ENCODE measurements at places on chromosomes 2 and 18.
A peak's percentile ranks its signal among the peaks of the same experiment; 100 is the strongest.

- DNase-seq, result peak; percentile 49
Observed at GRCh38 chr2:240586919-240587800, 626 bp downstream of the CAPN10 start.

- DNase-seq, result no peak
Observed at GRCh38 chr18:69175681-69176080, 225.0 kb upstream of the DOK6 start.

DNA sequence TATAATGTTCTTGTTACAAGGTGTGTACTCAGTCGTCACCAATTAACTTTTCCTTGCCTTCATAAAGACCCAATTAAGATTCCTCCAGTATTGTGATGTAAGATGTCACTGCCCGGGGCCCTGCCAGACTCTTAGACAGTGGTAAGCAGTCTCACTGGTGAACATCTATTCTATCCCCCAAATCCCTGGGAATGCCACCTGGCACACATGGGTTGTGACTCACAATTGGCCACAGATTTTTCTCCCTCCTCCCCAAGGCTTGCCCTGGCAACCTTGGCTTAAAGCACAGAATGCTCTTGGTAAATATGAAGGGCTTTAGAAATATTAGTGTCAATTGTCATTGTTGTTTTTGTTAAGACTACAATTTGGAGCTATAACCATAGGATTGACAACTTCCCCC is 287.9 kb downstream of the ETAA1 start:
- DNase-seq, result no peak

- DNase-seq, result no peak
Observed at GRCh38 chr2:129133692-129134641, 815.3 kb upstream of the HS6ST1 start.

DNA sequence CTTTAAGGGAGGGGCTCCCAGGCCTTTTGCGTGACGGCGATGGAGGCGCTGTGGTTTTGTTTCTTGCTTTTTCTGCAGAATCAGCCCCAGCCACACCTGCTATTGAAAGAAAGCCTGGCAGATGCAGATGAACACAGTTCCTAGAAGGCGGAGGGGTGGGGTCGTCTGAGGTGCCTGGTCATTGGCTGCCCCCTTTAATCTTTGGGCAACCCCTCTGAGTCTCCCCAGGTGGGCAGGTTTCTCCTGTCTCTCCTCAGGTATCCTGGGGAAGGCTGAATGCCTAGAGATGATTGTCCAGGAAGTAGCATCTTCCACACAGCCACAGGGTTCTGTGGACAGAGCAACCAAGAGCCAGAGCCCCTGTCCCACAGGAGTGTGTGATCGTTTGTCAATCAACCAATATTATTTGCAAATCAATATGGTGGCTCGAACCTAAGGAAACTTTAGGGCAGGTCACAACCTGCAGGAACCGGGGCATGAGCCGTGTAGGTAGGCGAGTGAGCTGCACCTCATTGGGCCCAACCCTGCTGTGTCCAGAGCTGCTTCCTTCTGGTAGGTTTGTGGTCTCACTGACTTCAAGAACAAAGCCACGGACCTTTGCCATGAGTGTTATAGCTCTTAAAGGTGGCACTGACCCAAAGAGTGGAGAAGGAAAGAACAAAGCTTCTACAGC is 104.3 kb downstream of the NDUFA10 start:
- DNase-seq, result no peak

DNA sequence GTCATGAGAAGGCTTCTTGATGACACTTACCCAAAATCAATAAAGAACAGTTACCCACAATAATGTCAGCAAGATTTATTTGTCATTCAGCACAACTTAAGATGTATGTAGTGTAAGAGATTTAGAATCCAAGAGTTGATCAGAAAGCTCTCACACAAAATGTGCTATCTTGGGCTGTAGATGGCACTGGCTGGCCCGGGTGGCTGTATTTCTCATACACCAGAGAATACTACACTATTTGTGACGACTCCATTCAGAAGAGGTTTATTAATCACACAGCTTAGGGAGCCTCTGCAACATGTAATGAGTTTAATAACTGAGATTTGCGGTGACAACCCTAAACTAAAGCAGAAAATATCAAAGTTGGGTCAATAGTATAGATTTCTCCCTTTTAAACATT is 530.4 kb upstream of the KLHL29 start:
- DNase-seq, result no peak

DNA sequence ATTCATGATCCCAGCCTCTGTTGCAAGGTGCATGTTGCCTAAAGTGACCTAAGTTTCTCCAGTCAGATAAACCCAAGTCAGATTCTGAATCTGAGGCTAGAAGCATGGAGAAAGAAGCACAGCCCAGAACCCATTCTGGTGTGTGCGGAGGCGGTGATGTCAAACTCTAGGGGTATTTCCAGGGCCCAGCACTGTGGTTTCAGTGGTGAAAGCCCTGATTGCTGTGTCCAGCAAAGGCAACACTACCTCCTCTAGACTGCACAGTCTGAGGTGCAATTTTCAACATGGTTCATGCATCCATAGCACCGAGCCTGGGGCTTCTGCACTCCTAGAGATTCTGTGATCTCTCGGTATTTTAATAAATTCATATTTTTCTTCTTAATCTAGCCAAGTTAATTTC is 264.8 kb upstream of the KLHL29 start:
- DNase-seq, result no peak

GRCh38 chr2:3440477-3440876 is 61.0 kb downstream of the TRAPPC12 start:
- DNase-seq, result no peak

- no peak for DNase-seq
Observed at GRCh38 chr2:71101656-71102055, 28.4 kb downstream of the MCEE start.

- DNase-seq, result no peak
Observed at GRCh38 chr18:12811191-12811950, 72.7 kb downstream of the PTPN2 start.

DNA sequence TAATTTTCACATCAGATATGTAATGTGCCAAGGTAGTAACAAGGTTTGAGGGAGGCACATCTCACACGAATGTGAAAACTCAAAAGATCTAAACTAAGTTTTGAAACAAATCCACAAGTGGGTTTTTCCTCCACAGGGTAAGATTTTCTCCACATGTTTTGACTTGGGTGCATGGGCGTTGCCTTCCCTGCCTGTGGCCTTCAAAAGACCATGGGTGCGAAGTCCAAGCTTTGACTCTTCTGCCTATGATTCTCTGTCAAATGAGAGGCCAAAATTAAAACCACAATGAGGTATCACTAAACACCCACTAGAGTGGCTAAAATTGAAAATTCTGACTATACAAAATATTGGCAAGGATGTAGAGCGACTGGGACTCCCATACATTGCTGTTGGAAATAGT is 30.7 kb downstream of the NIFK start:
- DNase-seq, result no peak

- no peak for DNase-seq
Observed at GRCh38 chr2:130795431-130795830, 40.1 kb downstream of the AMER3 start.

DNA sequence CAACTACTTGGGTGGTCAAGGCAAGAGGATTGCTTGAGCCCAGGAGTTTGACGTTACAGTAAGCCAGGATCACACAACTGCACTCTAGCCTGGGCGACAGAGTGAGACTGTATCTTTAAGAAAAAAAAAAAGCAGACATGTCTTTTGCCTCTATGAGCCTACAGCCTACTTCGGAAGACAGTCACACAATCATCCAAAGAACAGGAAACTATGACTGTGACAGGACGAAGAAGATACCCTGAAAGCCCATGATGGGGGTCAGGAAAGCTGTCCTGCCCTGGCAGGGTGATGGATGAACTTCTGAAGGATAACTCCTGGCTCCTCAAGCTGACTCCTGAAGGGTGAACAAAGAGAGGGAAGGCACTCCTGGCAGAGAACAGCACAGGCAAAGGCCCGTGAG is 251.7 kb upstream of the SIX2 start:
- DNase-seq, result no peak

GRCh38 chr2:112712903-112713584 is 7.8 kb upstream of the NT5DC4 start:
- no peak for DNase-seq

DNA sequence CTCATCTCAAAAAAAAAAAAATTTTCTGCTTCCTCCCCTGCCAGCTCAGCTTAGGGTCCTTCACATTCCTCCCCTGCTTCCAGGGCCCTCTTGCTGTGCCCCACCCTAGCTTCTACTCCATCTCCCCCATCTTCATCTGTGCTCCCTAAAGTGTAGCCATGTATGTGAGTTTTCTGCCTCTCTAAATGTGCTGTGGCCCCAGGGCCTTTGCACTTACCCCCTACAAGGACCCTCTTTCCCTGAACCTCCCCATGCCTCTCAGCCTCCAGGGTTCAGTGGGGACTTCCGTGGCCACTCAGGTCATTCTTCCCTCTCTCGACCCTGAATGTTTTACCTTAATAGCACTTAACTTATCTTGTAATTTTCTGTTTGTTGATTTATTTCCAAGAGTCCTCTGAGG is 6.2 kb upstream of the ARHGEF4 start:
- DNase-seq, result no peak

DNA sequence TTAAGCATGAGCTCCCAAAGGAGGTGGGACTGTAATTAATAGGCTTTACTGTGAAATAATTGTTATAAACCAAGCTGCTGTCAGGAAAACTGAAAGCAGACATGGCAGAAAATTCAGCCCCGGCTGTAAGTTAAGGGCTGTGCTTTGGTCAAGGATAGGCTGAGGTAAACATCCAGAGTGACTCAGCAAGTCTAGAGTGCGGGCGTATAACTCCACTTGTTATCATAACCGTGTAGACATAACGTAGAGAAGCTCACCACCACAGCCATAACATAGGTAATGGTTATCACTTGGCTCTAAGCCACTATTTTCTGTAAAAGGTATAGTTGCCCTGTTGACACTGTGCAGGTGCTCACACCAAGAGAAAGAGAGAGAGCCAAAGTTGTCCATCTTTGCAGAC is 316.8 kb downstream of the DCDC2C start:
- no peak for DNase-seq

DNA sequence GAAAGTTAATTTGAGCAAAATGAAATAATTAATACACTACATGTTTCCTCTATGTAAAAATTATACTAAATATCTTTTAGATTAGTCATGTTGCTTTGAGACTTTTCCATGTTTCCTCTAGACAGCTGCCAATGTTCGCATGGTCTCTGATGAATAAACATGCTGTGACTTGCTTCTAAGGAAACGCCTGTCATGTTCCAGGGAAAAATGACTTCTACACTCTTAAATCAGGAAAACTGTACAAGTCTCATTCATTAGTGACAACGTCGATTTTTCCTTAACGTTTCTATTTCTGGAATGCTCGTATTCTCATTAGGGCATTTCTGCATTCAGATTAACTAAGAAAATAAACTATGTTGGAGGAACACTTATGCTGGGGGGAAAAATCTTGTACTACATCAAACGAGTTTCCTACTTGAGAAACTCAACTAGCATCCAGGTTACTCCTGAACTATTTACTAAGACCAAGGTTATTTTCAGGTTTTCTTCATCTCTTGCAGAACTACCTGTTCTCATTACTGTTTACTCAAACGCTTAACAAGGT is 1.6 kb downstream of the COBLL1 start:
- DNase-seq, result no peak

- no peak for DNase-seq
Observed at GRCh38 chr2:238127165-238128060, 11.1 kb upstream of the KLHL30 start.

DNA sequence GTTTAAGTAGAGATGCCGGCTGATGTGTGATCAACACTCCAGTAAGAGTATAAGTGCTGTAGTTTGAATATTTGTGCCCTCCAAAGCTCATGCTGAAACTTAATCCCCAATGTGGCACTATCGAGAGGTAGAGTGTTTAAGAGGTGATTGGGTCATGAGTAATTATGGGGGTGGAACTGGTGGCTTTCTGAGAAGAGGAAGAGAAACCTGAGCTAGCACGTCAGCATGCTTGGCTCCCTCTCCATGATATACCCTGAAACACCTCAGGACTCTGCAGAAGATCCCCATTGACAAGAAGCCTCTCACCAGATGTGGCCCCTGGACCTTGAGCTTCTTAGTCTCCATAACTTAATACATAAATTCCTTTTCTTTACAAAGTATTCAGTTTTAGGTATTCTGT is 584.8 kb downstream of the TSN start:
- DNase-seq, result no peak

DNA sequence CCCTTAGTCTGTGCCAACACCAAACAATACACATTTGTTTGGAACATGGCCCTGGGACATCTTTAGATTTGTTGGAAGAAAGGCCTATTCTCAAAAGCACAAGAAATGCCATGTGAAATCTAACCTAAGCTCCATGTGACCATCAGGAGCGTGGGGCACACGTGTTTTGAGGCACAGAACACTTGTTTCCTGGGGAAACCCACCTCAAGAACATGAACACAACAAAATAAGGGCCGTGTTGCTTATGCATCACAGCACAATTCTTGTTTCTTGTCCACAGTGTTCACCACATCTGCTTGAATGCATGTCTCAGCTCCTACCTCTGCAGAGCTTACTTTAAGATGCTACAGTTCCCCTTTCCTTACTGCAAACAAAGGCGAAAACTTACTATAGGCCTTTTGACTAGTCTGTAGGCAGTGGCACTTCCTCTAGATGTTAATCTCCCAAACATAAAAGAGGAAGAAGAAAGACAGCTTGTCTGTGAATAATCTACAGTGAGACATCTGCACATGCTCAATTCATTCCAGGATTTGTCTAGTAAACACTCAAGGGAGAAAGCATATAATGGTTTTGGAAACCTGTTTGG is 165.0 kb downstream of the ANKRD44 start:
- DNase-seq, result no peak

DNA sequence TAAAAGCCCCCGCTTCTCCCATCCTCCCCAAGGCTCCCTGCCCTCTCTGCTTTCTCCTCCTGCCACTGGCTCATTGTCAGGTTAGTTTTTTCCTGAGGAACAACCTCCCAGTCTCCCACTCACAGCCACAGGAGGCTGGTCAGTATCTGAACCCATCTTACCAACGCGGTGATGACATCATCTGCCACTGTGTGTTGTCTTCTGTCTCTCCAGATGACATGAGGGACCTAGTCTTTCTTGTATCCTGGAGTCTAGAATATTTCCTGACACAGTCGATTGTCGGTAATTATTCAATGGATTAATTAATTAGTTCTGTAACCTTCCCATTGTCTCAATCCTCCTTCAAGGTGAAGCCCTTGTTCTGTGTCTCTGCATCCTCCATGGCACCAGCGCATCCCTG is 290.2 kb downstream of the GALR1 start:
- no peak for DNase-seq

DNA sequence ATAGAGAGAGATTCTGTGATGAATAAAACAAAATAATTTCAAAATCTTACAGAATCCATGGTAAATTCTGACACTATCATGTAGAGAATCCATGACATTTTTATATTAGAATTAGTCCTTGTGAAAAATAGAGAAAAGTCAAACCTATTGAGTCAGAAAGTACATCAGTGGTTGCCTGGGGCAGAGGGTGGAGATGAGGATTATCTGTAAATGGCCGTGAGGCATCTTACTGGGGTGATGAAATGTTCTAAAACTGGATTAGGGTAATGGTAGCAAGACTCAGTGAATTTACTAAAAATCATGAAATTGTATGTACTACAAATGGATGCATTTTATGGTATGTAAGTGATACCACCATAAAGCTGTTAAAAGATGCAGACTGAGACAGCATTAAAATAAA is 323.1 kb downstream of the SLC8A1 start:
- DNase-seq, result no peak
